C1 segment of cervical spinal cord (tissue), 14 donors: ENCODE measurements at places on chromosomes 7 and 10.

DNA sequence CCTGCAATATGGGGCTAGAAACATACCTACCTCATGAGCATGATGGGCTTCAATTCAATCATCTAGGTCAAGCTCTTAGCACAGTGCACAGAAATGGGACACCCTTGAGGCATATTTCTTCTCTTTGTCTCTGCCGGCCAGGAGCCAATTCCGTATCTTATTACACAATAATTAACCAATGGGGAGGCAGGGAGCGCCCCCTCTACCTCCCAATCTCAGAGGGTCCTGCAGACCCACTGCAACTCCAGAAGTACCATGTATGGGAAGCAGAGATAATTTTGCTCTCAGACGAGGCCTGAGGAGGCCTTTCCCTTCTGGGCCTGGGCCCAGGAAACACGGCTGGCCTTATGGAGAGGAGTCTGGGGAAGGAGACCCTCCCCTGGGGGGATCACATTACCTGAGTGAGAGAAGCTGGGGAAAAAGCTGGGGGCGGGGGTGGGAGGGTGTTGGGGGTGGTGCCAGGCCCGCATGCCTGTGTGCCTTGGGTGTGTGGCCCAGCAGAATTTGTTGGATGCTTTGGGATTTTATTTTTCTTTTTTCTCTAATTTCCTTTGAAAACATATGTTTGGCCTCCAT, 155.5 kb downstream of the UBE2H start:
- no peak for DNase-seq

DNA sequence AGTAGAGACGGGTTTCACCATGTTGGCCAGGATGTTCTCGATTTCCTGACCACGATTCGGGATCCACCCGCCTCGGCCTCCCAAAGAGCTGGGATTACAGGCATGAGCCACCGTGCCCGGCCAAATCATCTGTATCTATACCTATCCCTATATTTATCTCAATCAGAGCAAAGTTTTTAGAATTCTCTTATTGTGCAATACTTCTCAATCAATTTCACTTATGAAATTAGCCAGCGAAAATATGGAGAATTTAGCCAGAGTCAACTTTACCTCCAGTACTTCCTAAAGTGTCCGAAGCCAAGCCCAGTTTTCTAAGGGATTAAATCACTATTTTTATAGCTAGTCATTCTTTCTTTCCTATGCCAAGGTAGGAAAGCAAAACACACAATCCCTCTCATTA, 319.1 kb upstream of the PFKP start:
- DNase-seq: no peak

DNA sequence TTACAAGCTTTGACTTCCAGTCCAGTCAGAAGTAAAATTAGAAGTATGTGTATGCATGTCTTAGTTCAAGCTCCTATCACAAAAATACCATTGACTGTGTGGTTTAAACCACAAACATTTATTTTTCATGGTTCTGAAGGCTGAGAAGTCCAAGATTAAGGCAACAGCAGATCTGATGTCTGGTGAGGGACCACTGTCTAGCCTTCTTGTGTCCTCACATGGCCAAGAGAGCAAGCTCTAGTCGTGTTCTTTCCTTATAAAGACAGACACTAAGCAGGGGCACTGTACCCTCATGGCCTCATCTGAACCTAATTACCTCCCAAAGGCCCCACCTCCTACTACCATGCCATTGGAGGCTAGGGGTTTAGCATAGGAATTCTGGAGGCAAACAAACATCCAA, 41.3 kb upstream of the ARL4A start:
- DNase-seq: no peak

- DNase-seq: no peak
Observed at GRCh38 chr7:33794419-33794818, 110.9 kb upstream of the BMPER start.

DNA sequence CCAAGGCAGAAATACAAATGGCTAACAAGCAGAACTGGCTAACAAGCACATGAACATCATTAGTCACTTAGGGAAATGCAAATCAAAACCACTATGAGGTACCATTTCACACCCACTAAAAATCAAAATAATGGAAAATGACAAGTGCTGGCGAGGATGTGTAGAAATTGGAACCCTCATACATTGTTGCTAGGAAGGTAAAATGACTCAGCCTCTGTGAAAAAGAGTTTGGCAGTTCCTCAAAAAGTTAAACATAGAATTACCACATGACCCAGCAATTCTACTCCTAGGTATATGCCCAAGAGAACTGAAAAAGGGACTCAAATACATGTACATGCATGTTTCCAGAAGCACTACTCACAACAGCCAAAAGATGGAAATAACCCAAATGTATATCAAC, 52.8 kb upstream of the ANAPC16 start:
- no peak for DNase-seq

- DNase-seq: no peak
Observed at GRCh38 chr7:86667732-86668131, 24.0 kb downstream of the GRM3 start.

- DNase-seq: no peak
Observed at GRCh38 chr10:9362721-9363120, 1308.2 kb downstream of the GATA3 start.

DNA sequence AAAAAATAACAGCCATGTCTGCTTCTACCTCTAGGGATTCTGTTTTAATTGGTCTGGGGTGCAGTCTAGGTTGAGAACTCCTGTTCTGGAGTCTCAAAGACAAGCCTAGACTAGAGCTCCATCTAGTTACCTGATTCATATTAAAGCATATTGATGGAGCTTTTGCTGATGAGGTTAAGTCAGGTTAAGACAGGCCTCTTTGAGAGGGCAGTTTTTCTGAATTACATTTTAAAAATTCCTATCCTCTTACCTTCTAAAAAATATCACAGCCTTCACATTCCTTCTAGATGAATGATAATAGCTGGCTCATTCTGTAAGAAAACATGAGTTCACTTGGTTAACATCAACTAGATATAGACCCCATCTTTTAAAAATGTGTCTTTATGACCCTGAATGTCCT, 28.9 kb downstream of the MGAM start:
- no peak for DNase-seq

GRCh38 chr10:133109711-133110110, 22.0 kb downstream of the ADGRA1 start:
- DNase-seq: no peak

DNA sequence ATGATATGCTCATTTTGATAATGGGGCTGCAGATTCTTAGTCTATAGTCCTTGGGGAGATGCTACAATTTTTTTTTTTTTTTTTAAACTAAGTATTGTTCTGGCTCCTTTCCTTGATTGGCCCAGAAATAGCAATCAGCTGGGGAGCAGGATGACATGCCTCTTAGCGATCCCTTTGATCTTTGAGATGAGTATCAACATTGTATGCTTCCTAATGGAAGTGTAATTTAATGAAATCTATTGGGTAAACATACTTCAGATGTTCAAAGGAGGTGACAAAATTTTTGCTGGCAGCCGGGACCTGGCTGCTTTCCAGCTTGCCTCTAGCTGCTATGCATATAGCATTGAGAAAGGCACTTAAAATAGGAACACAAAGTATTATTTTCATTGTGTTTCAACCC, 43.5 kb downstream of the VTI1A start:
- no peak for DNase-seq

DNA sequence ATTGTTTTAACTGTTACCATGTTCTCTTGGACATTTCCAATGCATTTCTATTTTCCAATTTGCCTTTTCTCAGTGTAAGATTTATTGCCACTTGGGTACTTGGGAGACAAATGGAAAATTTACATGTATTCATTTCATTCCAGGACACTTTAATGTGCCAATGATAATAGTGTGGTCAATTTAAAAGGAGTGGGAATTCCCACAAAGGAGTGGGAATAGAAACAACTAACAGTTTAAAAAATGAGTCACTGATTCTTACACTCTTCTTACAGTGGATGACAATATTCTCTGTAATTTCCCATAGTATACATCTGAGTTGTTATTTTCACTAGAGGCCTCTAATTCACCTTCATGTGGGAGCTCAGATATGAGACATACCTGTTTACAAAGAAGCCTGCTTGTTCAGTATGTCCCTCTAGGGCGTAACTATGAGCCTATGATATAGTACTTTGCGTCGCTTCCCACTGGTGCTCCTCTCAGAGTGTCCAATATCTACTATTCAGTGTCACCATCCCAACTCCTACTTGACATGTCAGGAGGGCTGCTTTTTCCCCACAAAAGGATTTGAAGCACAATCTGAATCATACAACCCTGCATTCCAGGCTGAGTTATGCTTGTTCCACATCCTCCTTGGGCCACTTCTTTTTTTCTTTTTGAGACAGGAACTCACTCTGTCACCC, 301.3 kb downstream of the PHTF2 start:
- DNase-seq: no peak

DNA sequence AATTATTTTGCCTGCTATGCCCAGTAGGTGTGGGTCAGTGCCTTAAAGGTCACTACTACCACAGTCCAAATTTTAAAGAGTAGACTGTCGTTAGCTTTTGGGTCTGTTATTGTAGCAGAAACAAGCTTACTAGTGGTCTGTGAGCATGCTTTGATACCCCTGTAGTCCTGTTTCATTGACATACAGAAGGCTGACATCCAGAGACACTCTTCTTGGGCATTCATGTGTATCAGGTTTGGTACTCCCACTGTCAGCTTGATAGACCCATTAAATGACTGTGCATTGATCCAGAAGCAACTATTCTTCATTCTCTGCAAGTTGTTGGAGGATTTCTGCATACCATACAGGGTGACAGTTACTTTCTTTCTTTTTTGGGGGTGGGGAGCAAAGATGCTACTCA, 884.4 kb upstream of the CELF2 start:
- no peak for DNase-seq

DNA sequence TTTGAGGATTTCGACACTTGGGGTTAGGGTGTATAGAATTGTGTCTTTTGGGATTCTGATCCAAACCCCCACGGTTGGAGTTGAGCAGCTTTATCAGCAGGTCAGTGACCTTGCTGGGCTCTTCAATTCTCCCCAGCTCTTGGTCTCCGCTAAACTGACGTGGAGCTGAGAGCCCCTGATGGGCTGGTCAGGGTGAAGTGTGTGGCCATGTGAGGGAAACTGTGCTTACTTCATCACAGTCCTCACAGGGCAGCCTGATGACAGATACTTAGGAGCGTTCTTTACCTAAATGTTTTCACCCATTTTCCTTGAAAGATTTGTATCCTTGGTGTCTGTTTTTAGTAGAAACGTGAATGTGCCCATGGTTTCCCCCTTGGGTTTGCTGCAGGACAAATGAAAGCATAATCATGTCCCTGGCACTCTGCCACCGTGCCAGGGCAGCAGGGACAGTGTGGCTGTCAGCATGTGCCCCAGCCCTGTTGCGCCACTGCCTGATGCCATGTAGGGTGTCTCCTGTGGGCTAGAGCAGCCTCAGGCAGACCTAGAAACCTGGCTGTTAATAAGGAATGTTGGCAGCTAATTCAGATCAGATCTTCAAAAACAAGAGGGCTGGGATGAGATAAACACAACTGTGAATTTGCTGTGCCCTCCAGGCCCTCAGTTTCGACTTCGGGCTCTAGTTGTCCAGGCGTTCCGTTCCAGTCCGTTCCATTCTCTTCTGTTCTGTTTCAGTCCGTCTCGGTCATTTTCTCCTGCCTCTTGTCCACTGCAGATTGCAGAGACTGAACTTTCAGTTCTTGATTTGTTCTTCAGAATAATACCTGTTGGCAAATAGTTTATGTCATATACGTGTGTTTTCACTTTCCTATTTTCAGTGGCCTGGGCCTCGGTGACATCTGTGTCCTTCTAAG, 96.8 kb downstream of the TRRAP start:
- no peak for DNase-seq

GRCh38 chr7:2105280-2105679, 127.5 kb downstream of the MAD1L1 start:
- DNase-seq: no peak

- DNase-seq: no peak
Observed at GRCh38 chr10:3455385-3456334, 283.1 kb upstream of the PITRM1 start.

GRCh38 chr10:74120911-74121310, 29.7 kb downstream of the AP3M1 start:
- no peak for DNase-seq

GRCh38 chr10:103479135-103479534, at the start of gene CALHM3:
Gene CALHM3 (minus strand): TSS chr10:103479240. CDS start chr10:103479032, 208 bp downstream.
- no peak for DNase-seq

- DNase-seq: no peak
Observed at GRCh38 chr10:71259815-71260501, 47.6 kb downstream of the UNC5B start.

- DNase-seq: no peak
Observed at GRCh38 chr10:34127676-34128075, 687.4 kb downstream of the PARD3 start.

GRCh38 chr7:41084381-41084780, 618.5 kb downstream of the INHBA start:
- no peak for DNase-seq

DNA sequence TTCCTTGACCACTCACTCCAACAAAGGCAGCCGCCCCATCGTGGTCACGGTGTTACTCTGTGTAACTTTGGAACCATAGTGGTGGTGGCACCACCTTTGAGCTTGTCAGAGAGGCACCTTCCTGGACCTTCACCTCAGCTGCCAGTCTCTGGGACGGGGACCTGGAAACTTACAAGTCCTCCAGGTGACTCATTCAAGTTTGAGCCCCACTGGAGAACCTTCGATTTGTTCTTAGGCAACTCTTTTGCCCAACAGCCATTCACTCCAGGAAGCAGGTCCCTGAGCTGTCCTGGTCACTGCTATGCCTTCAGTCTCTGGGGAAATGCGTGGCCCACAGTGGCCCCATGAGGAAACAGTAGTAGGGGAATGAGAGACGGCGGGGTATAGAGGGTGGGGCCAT, 17.2 kb downstream of the STX1A start:
- DNase-seq: no peak

DNA sequence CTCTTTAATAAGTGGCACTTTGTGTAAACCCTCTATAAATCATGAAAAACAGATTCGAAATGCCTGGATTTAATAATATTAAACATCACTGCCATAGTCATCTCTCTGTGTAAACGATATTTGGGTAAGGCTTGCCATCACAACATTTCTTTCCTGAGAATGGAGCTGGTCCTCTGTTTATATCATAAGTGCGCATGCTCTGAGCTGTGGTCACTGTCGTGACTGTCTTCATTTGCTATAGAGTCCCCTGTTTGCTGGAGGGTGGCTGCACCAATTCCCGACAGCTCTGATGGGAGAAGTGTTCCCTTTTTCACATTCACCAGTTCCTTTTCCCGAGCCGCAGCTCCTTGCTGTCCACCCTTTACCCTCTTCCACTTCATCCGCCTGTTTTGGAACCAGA, 50.4 kb upstream of the AGMO start:
- DNase-seq: no peak

GRCh38 chr10:60820093-60820754, 41.9 kb downstream of the CDK1 start:
- no peak for DNase-seq

GRCh38 chr10:97456686-97457065, 10.7 kb downstream of the ZDHHC16 start:
- no peak for DNase-seq

GRCh38 chr7:134740376-134740775, 39.1 kb upstream of the CALD1 start:
- DNase-seq: no peak
